A172 (cell line): ENCODE measurements at places on chromosomes 5 and 9.

DNA sequence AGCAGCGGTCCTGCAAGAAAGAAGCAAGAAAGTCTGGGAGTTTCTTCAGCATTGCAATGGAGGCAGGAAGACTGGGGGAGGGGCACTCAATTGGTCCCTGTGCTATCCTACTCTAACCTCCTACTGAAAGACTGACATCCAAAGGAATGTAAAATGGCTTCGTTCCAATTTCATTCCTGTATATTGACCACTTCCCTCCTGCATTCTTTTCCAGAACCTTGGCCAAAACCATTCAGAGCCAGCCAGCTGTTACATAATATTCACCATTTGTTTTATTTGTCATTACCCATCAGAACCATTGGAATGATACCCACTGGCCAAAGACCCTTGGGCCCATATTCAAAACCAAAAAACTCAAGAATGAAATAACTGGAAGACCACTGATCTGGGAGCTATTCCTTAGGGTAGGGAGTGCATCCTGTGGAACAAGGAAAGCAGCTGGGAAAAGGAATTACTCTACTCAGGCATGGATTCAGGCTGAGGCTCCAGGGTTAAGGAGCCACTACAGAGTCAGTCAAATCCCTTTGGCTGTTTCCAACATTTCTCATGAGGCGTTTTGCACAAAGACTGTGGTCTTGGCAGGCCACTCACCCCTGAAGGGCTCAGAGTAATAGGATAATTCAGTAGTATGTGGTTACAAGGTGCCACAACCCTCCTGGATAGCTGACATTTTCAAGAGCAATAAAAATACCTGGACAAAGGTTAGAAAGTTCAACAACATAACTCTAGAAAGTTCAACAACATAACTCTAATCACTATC, 148.7 kb upstream of the SLC1A3 start:
- DNase-seq, result peak; percentile 40

GRCh38 chr9:31535651-31536050, 848.8 kb upstream of the ACO1 start:
- DNase-seq, result no peak

GRCh38 chr5:129099184-129099569, 4.6 kb downstream of the ISOC1 start:
- no peak for DNase-seq

DNA sequence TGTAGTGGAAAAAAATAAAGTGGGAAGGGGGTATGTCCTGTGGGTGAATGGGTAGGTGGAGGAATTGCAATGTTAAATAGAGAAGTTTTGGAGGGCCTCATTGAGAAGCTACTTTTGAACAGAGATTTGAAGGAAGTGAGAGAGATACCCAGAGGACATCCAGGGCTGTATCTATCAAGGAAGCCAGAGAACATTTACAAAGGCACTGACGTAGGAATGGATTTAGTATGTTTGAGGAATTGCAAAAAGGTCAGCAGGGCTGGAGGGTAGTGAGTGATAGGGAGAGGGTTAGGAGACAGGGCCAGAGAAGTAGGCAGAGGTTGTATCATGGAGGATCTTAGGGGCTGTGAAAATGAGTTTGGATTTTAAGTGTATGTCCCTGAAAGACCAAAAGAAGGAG, 13.9 kb downstream of the PTTG1 start:
- no peak for DNase-seq

DNA sequence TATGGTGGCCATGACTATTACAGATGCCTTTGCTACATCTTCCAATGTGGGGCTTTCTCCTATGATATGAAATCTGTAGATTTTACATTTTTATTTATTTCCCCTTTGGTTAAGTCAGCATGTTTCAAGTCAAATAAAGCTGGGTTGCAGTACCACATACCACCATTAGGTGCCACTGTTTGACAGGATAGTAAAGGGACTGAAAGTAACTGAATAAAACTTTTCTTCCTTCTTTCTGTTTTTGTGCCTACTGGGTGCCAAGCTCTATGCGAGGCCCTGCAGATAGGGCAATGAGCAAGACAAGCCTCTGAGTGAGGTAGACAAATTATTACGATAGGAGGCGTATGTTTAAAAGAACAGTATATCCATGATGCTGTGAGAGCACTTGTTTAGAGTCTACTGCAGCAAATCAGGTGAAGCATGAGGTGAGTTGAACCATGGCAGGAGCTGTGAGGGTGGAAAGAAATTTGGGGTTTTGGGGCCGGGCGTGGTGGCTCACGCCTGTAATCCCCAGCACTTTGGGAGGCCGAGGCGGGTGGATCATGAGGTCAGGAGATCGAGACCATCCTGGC, 64.8 kb downstream of the GDNF start:
- no peak for DNase-seq

DNA sequence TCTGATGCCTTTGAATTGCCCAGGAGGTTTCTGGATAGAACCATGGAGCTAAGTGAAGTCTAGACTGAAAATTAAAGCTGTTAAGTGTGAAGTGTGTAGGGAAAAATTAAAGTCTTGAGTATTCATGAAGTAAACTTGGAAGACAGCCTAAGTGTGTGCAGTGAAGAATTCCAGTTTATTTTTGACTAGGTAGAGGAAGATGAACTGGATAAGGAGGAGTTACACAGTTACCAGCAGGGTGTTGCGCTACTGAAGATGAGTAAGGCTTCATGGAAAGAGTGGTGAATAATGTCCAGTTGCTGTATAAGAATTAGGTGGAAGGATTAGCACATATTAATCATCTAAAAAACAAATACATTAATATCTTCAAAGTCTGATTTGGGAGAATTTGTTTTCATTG, 5.7 kb upstream of the CHD1 start:
- peak; percentile 16 for DNase-seq

DNA sequence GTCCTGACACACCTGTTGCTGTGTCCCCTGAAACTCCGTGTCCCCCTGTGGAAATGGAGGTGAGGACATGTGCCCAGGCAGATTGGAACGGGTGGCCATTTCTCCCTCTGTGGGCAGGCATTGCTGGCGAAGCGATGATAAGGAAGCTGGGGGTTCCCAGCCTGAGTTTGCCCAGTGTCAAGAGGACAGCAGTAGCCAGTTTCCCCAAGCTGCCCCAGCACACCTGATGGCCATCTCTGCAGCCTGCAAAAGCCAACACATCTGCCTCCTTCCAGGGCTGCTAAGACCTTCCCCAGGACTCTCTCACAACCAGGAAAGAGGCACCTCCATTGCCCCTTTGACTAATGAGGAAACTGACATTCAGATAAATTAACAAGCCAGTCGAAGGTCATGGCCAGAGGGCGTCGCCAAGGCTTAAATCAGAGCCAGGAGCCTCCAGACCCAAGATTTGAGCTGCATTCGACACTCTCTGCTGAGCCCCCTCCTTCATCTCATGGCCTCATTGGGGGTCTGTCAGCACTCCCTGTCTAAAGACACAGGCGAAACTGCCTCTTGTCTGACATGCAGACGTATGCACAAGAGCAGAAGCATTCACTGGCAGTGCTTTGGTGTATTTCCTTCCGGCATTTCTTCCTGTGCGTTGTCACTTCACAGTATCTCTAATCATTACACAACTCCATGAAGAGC, 10.4 kb upstream of the WNK2 start:
- no peak for DNase-seq

- peak; percentile 45 for DNase-seq
These were observed 218.1 kb downstream of the AP3B1 start for GRCh38 chr5:78076351-78076750.

DNA sequence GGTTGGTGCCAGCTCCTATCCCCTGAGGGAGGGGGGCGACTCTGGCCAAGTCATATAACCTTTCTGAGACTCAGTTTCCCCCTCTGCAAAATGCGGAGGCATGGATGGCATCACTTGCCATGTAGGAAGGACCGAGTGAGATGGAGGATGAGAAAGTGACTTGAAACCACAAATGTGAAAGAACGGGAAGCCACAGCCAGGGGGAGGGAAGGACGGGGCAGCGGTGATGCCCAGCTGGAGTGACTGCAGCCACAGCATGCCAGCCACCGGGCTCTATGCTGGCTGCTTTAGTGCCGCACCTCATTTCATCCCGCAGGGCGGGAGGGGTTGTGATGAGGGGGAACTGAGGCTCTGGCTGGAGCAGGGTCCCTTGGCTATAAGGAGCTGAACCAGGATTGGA, 74.5 kb downstream of the HMCN2 start:
- DNase-seq, result no peak

GRCh38 chr9:101229606-101230005, 155.2 kb downstream of the BAAT start:
- DNase-seq, result no peak

GRCh38 chr5:149432911-149433401, 53.9 kb upstream of the IL17B start:
- DNase-seq, result no peak

DNA sequence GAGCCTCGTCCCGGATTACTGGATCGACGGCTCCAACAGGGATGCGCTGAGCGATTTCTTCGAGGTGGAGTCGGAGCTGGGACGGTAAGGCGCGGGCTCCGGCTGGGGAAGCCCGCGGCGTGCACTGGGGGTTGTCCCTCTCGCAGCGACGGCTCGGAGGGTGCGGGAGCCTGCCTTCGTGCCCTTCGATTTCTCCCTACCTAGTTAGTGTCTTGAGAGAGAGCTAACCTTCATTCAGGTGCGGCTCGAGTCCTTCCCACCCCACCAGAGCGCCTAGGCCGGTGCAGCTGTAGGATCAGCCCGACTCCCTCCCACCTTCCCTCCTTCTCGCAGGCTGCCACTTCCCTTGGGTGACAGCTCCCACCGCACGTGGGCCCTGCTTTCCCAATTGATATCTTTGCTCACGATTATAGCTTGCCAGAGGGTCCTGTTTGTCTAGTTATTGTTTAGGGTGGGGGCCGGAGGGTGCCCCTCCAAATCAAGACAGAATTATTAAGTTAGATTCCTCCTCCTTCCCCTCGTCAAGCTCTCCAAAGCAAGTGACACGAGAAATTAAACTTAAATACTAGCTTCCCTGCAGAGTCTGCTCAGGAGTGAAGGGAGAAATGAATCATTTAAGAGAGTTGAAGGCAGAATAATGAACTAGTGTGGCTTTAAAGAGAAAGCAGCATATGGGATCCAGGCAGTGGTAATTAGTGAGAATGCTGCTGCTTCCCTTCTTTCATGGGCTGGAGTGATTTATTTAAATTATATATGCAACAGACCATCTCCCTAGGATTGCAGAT, 569 bp downstream of the CAMK4 start:
- no peak for DNase-seq

GRCh38 chr5:132629230-132629944, 28.6 kb upstream of the IL13 start:
- DNase-seq, result no peak

DNA sequence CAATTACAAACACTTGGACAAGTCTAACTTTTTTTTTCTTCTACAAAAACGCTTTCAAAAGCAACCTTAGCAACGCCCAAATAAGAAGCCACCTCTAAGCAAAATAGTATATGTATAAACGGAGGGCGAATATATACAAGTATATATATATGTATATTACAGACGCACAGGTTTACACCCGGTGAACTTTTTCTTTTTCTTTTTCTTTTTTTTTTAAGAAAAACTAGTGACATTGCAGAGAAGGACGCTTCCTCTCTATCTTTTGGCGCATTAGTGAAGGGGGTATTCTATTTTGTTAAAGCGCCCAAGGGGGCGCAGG, 200 bp downstream of the NPR3 start:
- no peak for DNase-seq

DNA sequence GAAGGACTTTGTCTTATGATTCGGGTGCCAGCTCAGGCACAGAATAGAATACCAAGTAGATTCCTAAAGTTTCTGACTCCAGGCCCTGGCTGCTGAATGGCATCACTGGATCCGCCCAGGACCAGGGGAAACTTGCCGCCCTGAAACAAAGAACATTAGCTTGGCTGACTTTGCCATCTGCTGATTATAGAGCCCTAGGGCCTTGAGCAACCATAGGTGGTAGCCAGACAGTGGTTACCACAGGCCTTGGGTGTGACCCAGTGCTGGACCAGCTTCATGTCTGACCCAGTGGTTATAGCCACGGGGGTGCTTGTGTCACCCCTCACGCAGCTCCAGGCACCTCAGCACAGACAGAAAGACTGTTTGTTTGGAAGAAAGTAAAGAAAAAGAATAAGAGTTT, 62.7 kb downstream of the SSBP2 start:
- DNase-seq, result no peak
